Neuronal stem cell (in vitro differentiated cells): ENCODE measurements at places on chromosomes 16 and 17.
A peak's percentile ranks its signal among the peaks of the same experiment; 100 is the strongest.

- no peak for DNase-seq
Measured at GRCh38 chr16:20610211-20610891, 34.2 kb upstream of the ACSM2B start.

DNA sequence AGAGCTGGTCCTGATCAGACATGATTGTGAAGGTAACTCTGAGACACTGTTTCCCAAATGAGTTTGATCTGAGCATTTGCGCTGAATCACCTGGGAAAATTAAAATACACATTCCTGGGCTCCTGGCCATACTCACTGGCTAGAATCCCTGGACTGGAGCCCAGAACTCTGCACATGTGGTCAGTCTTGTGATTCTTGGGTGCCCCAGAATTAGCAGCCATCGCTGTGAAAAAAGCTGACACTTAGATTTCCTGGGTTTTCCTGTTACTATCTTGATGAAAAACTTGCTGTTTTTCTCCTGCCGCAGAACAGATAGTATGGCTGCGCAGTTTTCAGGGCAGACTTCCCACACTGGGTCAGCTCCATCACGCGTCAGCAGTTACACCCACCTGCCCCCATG, 24.6 kb downstream of the NECAB2 start:
- no peak for DNase-seq

- no peak for DNase-seq
Measured at GRCh38 chr16:56421313-56421712, 4.0 kb downstream of the AMFR start.

DNA sequence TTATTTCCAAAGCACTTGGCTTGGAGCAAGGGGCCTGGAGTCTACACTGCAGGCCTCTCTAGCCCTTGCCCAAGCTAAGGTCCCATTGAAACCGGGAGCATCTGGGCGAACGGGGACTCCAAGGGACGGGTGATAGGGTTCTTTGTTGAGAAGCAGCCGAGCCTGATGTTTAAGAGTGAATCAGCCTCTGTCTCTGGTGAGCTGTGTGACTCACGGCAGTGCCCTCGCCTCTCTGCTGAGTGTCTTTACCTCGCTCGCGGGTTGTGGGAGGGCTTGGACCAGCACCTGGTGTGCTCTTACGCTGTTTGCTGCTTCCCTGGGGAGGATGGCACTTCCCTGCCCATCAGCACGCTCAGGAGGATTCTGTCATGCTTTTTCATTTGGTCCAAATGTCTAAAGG, 1.3 kb downstream of the HGS start:
- no peak for DNase-seq

DNA sequence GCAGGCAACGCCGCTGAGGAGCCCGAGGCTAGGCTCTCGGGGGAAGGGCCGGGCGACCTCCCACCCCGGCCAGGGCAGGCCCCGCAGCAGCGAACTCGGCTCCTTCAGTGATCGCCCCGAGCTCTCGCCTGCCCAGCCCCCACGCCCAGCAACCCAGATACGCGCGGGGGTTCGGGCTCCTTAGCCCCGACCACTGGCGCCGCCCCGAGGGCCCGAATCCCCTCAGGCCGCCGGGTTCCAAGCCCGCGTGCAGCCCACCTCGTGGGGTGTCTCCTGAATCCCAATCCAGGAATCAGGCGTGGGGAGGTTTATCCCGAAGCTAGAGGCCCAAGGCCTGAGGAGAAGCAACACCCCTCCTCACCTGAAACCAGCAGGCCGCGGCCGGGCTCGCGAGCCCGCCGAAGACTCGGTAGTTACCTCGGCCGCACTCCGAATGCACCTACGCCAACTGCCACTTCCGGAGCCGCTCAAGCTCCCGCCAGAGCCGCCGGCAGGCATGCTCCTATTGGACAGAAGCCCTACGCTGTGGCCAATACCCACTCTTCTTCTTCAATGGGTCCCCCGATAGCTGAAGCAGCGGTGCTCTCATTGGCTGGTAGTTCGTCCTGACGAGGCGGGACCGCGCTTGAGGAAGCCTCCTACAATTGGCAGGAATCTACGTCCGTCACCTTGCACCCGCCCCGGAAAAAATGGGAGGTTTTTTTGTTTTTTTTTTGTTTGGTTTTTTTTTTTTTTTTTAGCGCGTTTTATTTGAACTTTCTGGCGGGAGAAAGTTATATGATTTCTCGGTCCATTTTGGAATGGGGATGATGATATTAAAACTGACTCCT, at the start of gene RFWD3:
RFWD3 (minus strand) TSS at position 453 of the 830 bp plus-strand sequence. CDS start 5,428 bp downstream, outside the sequence.
- peak; percentile 97 for DNase-seq

DNA sequence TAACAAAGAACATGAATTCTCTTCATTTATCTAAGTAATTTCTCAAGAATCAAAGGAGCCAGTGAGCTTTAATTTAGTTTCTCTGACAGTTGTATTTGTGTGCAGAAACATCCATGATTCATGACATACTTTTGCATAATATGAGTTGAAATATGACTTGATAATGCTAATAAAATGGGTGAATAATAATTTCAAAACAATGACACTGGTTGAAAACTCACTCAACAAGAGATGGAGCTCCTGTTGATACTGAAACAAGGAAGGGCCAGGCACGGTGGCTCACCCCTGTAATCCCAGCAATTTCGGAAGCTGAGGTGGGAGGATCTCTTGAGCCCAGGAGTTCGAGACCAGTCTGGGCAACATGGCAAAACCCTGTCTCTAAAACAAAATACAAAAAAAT, 147.0 kb downstream of the MAP2K6 start:
- DNase-seq: no peak

DNA sequence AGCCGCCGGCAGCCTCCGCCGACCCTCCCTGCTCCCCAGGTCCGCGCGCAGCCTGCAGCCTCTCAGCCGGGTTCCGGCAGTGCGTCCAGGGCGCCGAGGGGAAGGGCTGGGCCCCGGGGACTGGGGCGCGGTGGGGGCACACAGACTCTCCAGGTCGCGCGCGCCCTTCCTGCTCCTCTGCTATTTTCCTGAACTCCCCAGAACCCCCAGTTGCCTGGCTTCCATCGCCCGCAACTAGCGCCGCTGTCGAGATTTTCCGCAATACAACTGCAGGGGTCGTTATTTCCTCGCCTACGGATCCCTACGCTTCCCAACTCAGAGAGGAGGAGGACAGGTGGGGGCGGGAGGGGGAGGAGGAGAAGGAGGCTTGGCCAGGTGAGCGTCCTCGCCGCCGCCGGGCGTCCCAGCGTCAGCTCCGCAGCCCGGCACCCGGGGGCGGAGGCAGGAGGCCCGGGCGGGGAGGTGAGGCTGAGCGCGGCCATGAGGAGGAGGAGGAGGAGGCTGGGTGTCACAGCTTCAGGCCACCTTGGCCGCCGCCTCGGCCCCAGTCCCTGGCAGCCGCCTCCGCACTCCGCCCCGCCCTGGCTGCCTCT, at the start of gene CA10:
CA10 (minus strand) TSS at position 265 of the 593 bp plus-strand sequence.
- peak; percentile 43 for DNase-seq

DNA sequence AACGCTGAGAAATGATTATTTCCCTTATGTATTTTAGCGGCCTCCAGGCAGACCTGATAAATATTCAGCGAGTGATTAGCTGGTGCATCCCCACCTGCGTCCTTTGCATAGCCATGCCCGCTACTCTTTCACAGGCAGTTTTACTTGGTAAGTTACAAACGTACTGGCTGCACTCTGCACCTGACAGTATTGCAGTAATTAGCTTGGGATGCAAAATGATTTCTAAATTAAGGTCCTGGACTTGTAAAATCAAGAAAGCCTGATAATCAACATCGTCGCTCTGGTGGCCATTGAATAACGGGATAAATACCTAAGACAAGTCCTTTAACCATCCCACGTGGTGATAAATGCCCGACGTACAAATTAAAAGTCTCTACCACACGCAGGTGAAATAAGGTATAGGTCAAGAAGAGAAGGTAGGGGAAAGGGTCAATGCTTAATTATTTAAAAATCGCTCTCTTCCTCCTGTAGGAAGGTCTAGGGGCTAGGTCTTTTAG, 998 bp upstream of the PRKCA start:
- no peak for DNase-seq

- no peak for DNase-seq
Measured at GRCh38 chr17:46841561-46842379, 9.6 kb upstream of the WNT9B start.

GRCh38 chr17:27495460-27495859, 39.2 kb downstream of the KSR1 start:
- no peak for DNase-seq

- no peak for DNase-seq
Measured at GRCh38 chr17:43349142-43349541, 49.7 kb upstream of the ARL4D start.

DNA sequence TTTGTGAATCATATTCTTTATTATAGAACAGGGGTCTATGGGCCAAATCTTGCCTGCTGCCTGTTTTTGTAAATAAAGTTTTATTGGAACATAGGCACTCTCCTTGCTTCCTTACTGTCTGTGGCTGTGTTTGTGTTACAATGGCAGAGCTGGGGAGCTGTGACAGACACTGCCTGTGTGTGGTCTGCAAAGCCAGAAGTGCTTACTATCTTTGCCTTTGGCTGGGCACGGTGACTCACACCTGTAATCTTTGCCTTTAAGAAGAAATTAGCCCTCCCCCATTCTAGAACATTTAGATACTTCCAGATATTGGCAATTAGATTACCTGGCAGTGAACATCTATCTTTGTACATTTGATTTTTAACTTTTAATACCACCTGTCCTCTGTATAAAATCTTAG, 308.3 kb downstream of the FOXL1 start:
- no peak for DNase-seq

- no peak for DNase-seq
Measured at GRCh38 chr17:17527534-17527933, 31.3 kb upstream of the RASD1 start.

- no peak for DNase-seq
Measured at GRCh38 chr16:56288019-56288418, 96.7 kb downstream of the GNAO1 start.

GRCh38 chr17:47733674-47734410, 806 bp downstream of the TBX21 start:
- no peak for DNase-seq

- DNase-seq: no peak
Measured at GRCh38 chr17:66455060-66455459, 152.6 kb downstream of the PRKCA start.

DNA sequence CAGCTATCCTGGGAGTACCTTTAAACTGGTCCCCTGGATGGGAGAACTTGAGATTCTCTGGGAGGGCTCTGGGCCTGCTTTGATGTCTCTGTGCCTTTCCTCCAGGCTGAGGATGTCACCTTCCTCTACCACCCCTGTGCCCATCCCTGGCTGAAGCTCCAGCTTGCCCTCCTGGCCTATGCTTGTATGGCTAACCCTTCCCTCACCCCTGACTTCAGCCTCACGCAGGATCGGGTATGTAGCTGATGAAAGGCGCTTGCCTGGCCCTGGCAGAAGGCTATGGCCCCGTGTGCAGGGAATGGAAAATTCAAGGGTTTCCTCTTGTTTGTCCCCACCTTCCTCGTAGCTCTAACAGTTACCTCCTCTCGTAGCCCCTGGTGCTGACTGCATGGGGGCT, 3.0 kb downstream of the TP53I13 start:
- DNase-seq: no peak

- DNase-seq: no peak
Measured at GRCh38 chr17:63589646-63590045, 11.0 kb upstream of the TACO1 start.

- no peak for DNase-seq
Measured at GRCh38 chr17:72635034-72635635, 457.4 kb downstream of the SLC39A11 start.

- no peak for DNase-seq
Measured at GRCh38 chr17:18040261-18040858, 1.2 kb downstream of the GID4 start.

- no peak for DNase-seq
Measured at GRCh38 chr16:14485121-14485551, 144.9 kb downstream of the PARN start.

GRCh38 chr17:59178266-59178985, 22.9 kb downstream of the PRR11 start:
- no peak for DNase-seq

- no peak for DNase-seq
Measured at GRCh38 chr16:50121721-50122445, 31.2 kb upstream of the TENT4B start.

DNA sequence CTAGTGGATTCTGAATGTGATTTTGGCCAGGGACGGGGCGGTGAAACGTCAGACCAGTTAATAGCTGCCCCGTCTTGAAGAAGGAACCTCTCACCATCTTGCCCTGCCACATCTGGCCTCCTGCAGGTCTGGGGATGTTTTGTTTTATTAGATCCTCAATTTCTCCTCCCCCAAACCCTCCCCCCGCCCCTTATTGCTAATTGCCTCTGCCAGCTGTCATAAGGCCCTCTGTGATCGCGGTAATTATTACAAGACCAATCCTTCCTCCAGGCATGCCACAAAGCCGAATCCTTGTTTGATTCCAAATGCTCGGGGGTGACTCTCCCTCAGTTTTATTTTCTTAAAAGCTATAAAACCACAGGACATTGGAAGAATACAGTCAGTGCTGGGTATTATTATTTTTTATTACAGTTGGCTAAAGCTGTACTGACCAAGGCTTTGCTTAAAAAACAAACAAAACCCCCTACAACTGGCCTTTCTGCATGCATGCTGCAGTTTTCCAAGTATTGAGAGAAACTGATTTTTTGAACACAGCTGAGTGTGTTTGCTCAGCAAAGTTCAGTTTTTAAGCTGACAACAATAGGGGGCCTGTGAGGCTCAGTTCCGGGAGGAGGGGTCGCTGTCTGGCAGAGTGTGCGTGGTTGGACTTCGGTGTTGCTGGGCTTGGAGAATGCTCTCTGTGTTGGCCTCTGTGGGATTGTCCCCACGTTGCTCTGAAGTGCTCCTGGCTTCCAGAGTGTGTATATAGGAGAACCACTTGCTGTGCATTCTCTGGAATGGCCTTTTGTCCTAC, 1.7 kb downstream of the KSR1 start:
- peak; percentile 33 for DNase-seq

DNA sequence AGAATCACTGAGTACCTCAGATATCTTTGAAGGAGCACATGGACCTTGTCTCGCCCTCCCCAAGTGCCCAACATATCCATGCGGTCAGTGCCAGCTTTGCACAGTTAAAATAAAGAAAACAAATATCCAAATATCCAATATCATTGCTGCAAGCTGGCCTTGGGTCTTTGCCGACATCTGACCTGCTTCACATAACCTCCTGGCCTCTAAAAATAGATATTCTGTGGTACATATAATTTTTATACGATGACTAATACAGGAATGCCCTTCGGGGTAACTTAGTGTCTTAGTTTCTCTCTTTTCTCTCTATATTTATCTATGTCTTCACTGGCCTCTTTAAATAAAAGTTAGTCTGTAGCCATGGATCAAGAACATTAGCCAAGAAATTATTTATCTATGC, 67.8 kb downstream of the MAF start:
- DNase-seq: no peak

GRCh38 chr16:51757505-51757904, 606.4 kb upstream of the SALL1 start:
- DNase-seq: no peak

- no peak for DNase-seq
Measured at GRCh38 chr17:78231991-78232858, 794 bp downstream of the TMEM235 start.
